Spleen (tissue), 13 donors: ENCODE measurements at places on chromosomes 1 and 21. TPM values are rescaled to one million over a fixed set of nuclear protein-coding genes. Genes with fewer than 3 reads are reported as not detected.

- DNase-seq = no peak
Observed at GRCh38 chr1:243528459-243529121, 272.7 kb downstream of the SDCCAG8 start.

DNA sequence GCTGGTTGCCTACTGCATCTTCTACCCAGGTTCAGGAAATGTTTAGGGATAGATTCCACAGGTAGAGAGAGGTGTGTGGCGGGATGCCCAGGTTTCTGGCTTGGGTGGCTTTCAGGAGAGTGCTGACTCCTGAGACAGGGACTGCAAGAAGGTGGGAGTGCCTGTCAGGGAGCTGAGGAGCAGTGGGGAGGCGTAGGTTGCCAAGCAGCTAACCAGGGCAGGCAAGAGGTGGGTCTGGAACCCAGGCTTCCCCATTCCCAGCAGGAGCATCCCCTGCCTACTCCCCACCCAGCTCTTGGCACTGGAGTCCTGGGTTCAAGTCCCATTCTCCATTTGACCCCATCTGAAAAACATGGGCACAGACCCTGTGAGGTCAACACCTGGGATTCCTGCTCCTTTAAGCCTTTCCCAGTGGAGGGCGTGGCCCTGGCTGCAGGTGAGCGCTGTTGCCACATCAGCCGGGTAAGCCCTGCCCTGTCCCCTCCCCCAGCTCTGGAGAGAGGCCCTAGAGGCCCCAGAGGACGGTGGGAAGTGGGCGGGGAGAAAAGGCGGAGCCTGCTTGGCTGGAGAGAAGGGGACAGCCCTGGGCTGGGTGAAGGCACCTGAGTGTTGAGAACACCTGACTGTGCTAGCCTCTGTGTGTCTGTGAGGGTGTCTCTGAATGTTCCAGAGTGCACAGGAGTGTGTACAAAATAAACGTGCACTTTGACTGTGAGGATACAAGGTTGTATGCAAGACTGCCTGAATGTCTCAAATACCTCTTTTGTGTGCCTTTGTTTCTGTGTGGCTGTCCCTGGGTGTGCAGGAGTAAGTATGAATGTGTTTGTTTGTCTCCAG is 14.0 kb upstream of the SYNC start:
- DNase-seq = peak; percentile 81

- DNase-seq = peak; percentile 58
Observed at GRCh38 chr21:41873005-41873404, 6.1 kb downstream of the PRDM15 start.

- no peak for DNase-seq
Observed at GRCh38 chr1:6365047-6365446, 28.5 kb downstream of the ACOT7 start.

FAM167B gene
- total RNA-seq = 1.4 TPM

VHLL gene
- not detected for total RNA-seq

GUCA2A gene
- total RNA-seq = not detected

TMEM52 gene
- total RNA-seq = 1.5 TPM

SYTL1 gene
- total RNA-seq = 67.5 TPM

TGFB2 gene
- total RNA-seq = 5.1 TPM
